Osteocyte (in vitro differentiated cells): ENCODE measurements at places on chromosomes 1 and 21. TPM values are rescaled to one million over a fixed set of nuclear protein-coding genes. Genes with fewer than 3 reads are reported as not detected.
A peak's percentile ranks its signal among the peaks of the same experiment; 100 is the strongest.

- no peak for DNase-seq
- peak overlapping the region; percentile 34 for H3K27ac ChIP-seq
- H3K4me3 ChIP-seq, result peak overlapping the region; percentile 82
- H3K27me3 ChIP-seq, result no peaks in the 10 kb centered on the region
Observed at GRCh38 chr21:37364722-37365121, 1.9 kb upstream of the DYRK1A start.

DNA sequence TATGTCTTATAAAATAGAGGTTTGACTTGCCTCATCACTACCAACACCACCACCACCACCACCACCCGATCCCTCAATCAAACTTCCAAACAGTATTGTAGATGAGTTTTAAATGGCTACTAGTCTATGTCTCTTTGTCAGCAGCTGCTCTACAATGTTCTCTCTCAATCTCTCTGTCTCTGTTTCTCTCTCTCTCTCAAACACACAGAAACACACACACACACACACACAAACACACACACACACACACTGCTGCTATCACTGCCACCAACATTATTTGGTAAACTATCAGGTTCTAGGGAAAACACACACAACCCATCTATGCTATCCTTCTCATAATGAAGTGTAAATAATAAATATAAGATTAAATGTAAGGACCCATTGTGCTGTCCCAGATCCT is 2.4 kb downstream of the TNFSF4 start:
- H3K36me3 ChIP-seq, result no peaks in the 10 kb centered on the region
- no peaks in the 10 kb centered on the region for H3K27me3 ChIP-seq
- peaks cover 4% of the 10 kb centered on the region for H3K4me1 ChIP-seq
- no peak overlapping the region for H3K27ac ChIP-seq
- no peak overlapping the region for H3K4me3 ChIP-seq
- DNase-seq, result no peak

NHLH2 gene
- total RNA-seq, result not detected in 2 replicates

OR2T29 gene
- not detected in 2 replicates for total RNA-seq
